ENCODE measurements at places on chromosomes 13 and 19.

DNA sequence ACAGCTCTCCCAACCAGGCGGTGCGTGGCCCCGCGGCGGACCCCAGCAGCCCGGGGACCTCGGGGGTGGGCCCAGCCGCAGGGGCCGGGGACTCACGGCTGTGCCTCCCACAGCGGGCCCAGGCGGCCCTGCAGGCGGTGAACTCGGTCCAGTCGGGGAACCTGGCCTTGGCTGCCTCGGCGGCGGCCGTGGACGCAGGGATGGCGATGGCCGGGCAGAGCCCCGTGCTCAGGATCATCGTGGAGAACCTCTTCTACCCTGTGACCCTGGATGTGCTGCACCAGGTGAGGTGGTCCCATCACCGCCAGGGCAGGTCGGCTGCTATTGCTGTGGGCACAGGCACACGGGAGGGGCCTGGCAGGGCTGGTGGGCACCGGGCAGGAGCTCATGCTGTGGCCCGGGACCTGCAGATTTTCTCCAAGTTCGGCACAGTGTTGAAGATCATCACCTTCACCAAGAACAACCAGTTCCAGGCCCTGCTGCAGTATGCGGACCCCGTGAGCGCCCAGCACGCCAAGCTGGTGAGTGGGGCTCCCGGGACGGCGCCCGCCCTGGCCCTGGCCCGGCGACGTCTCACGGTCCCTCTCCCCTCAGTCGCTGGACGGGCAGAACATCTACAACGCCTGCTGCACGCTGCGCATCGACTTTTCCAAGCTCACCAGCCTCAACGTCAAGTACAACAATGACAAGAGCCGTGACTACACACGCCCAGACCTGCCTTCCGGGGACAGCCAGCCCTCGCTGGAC, 7.3 kb downstream of the PTBP1 start:
- DNase-seq: no peak

DNA sequence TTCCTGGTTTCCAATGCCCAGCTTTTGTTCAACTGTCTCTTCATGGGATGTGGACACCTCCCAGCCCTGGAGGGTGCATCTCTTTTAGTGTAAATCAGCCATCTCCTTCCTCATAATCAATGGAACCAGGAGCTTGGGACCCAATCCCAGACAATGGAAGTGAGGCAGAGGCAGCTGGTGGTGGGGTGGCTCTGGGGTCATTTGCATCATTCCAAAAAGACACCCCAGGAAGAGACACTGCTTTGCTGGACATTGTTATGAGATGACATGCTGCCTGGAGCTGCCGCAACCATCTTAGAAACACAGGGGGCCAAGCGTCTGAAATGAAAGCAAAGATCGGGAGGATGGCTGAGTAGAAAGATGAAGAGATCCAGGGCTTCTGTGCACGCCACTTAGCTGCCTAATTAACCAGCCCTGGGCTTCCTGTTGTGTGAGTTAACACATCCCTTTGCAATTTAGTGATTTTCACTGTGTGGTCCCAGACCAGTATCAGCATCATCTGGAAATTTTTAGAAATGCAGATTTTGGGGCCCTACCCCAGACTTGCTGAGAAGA, 36.1 kb downstream of the IRS2 start:
- no peak for DNase-seq

DNA sequence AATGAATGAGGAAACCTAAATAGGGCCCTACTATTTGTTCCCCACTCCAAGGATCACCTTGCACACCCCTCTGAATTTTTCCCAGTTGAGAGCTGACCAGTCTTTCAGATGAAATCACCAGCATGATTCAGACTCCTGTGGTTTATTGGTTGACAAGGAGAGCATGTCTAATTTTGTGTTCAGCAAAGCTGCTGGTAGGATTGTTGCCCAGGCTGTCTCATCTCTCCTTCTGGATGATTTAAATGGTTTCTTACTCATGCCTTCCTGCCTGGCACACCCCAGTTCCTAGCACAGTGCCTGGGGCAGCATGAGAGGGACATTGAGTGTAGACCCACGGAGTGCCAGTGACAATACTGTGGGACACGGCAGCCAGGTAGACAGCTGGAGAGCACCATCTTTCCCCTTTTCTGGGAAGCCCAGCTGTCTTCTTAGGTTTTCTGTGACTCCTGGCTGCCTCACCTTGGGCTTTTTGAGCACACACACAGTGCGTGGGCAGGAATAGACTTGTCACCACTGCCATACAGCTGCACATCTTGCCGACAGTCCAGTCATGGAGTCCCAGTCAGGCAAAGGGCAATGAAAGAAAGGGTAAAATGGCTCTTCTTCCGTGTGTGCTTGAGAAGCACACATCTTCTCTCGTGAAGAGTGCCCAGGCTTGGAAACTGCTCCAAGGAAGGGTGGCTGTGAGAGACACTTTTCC, 12.3 kb downstream of the FGF9 start:
- no peak for DNase-seq

DNA sequence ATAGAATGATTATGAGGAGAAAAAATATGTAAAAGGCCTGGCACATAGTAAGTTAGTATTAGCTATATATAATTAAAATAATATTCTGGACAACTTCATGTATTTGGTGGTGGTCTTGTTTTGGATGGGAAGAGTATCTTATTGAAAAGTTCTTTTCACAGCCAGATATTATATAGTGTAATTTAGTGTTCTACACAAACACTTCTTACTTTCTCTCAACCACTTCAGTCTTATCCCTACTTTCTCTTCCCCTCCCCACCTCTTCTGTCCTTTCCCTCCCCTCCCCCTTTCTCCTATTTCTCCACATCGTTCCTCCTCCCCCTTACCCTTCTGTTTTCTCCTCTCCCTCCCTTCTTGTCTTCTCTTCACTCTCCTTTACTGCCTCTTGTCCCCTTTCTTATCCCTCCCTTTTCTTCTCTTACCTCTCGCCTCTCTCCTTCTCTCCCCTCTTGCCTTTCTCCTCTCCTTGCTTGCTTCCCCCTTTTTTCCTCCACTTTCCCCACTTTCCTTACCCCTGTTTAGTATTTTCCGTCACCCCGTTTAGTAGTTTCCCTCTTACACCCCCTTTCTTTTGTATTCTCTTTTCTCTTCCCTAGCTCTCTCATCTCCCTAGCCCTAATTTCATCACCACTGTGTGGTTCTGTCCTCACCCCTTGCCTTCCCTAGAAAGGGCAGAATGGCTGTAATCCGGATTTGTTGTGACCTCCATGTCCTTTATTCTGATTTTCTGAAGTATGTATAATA, 107.2 kb upstream of the MLNR start:
- DNase-seq: no peak

DNA sequence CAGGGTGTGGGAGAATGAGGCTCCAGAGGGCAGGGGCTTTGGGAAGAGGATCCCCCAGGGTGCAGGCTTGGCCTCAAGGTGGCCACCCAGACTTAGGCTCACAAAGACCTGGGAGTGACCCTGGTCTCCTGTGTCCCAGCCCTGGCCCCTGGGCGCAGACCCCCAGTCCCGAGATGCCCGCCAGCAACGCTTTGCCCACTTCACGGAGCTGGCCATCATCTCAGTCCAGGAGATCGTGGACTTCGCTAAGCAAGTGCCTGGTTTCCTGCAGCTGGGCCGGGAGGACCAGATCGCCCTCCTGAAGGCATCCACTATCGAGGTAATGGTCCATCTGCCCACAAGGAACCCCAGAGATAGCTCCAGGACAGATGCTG, 2.6 kb downstream of the NR1H2 start:
- no peak for DNase-seq

DNA sequence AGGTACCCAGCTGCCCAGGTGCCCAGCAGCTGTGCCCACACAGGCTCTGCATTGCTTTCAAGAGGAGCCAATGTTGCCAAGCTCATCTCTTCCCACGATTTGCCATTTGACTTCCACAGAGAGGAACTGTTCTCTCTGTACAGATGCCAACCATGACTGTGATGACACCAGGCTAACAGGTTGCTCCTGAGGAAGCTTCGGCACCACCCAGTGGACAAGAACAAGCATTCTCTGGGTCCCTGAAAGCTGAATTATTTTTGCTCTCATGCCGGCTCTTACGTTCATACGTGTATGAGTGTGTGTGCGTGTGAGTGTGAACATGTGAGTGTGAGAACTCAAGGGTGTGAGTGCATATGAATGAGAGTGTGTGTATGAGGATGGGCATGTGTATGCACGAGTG, 535.2 kb downstream of the LIG4 start:
- no peak for DNase-seq

- no peak for DNase-seq
Observed at GRCh38 chr13:67076378-67076777, 153.8 kb downstream of the PCDH9 start.

GRCh38 chr19:49690656-49691242, at the start of gene CPT1C:
Gene CPT1C (plus strand): TSS chr19:49691116. CDS start chr19:49692253, 1,137 bp downstream.
- DNase-seq: no peak

DNA sequence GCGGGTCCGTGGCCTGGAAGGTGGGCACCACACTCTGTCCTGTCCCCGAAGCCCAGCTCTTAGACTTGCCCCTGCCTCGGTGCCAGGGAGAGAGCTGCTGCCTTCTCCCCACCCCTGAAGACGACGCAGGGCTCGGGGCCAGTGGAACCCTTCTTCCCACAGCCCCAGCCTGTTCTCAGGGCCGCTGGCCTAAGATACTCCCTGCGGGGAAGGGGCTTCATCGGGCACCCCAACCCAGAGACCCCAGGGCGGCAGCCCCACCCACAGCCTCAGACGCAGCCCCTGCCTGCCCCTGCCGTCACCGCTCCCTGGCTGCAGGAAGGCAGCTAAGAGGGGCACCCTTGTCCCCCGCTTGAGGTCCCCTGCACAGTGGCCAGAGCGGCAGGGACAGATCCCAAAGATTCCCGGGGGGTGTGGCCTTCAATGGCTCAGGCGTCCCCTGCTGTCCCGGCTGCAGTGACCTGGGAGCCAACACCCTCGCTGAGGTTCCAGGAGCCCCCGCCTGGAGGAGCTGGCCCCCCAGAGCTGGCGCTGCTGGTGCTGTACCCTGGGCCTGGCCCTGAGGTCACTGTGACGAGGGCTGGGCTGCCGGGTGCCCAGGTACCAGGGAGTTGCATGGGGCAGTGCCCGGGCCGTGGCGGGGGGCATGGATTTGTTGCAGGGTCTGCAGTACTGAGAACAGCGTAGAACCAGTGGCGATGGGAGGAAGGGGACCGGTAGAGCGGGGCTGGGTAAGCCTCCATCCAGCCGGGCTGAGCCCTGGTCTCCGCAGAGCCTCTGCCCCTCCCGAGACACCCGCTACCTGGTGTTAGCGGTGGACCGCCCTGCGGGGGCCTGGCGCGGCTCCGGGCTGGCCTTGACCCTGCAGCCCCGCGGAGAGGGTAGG, 1.0 kb downstream of the AMH start:
- no peak for DNase-seq

DNA sequence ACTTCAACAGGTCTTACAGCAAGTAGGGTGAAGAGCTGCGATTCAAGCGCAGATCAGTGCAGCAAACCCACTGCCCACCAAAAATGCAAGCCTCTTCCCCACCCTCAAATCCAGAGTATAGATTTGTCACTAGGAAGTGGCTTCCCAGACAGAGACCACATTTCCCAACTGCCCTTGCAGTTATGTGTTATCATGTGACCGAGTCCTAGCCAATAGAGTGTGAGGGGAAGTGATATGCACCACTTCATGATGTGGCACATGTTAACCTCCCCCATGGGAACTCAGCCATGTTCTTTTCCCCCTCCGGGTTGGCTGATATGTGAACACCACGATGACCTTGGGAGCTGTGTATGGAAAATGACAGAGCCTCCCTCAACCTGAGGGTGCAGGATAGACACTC, 50.8 kb downstream of the MBD3L2B start:
- DNase-seq: no peak

DNA sequence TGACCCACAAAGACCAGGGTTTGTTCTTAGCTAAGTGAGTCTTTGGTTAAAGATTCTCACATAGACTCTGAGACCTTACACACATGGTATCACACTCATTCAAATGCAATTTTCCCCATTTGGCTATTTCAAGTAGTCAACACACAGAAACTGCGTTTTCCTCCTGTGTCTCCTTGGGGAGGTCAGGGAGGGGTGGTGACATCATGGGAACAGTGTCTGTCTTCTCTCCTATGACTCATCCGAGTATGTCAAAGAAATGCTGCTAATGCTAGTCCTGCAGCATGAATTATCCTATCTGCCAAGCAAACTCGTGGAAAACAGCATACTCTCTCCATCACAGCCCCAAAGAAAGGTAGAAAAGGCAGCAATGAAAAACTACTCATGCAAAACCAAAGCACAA, 100.2 kb downstream of the ENOX1 start:
- DNase-seq: no peak

DNA sequence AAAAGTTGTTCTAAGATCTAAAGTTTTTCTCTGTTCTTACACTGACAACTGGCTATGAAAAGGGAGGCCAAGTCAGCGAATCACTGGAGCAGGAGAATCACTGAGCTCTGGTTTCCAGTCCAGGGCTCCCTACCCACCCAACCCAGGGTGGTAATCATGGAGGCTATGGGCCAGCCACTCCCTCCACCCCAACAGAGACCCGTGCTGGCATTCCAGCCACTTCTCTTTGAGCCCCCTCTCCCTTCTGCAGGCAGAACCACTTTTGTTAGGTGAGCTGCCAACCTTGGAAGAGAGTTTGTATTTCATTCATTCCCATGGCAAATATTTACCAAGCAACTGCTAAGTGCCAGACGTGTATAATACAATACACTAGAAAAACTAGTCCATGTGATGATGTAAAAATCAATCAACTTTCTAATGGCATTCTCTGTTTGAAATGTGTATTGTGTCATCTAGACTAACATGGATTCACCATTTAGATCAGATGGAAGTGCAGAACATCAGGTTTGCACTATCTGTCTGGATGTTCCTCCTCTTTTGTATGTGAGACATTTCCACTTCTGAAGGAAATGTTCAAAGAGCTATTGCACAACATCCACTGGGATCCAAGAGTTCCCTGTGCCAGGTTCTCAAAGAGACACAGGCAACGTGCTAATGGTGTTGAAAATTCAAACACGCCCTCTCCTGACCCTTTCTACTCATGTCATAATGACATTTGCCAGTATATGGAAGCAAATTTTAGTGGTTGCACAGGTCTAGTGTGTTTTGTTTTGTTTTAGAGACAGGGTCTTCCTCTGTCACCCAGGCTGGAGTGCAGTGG, 5.3 kb downstream of the MLNR start:
- DNase-seq: no peak

DNA sequence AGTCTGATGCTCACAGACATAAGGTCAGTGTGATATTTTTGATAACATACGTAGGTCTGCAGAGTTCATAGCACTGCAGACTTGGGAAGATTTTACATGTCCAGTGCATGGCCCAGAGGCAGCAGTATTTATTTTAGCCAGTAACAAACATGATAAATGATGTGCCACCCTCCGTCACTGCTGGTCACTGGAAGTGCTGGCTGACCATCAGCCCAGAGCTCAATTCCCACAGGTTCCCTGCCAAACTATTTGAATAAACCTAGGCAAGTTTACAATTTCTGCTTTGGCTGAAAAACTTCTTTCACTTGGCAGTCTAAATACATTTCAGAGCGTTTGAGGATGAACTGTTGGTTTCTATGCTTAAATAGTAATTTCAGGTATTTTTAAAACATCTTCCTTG, 135.5 kb upstream of the EDNRB start:
- DNase-seq: no peak

All from stimulated activated CD8-positive, alpha-beta memory T cell treated with anti-CD3 and anti-CD28 coated beads, Interleukin-15, amount 100 ng/mL, for 4 hours (primary cell).